Cortex of kidney (tissue), 1 donor: ENCODE measurements at places on chromosomes 12 and 14.

DNA sequence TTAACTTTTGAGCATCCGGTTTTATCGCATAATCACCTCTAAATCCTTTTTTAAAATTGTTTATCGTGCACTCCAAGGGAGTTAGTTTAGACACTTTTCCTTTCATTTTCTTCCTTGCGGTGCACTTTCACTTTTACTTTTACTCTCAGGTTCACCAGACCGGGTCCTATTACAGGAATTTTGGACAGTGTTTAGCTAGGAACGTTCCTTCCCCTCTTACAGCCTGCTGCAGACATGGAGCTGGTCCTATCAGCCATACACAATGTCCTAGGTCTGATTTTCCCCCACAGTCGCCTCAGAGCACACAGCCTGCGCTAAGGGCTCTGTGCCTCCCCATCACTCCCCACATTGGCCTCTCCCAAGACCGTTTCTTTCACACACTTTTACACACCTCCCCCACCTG lies 103.9 kb downstream of the ALG10 start:
- DNase-seq = no peak

GRCh38 chr12:75750716-75751306 lies 239.4 kb upstream of the KRR1 start:
- no peak for DNase-seq

GRCh38 chr12:46839964-46840363 lies 14.2 kb upstream of the SLC38A4 start:
- no peak for DNase-seq

DNA sequence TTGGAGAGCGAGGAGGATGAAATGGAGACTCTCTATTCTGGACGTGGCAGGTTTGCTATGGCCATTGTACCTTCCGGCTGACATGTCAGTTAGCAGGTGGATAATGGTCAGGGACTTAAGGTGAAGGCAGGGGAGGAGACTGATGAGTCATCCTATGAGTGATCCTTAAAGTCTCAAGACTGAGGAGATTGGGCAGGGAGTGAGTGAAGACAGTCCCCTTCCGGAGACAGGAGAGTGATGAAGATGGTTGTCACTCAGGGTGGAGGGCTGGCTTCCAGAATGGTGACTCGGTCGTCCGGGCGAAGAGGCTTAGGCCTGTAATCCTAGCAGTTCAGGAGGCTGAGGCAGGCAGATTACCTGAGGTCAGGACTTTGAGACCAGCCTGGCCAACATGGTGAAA lies 49.8 kb upstream of the CCDC63 start:
- no peak for DNase-seq

- no peak for DNase-seq
Measured at GRCh38 chr12:122030424-122031035, 8.8 kb downstream of the BCL7A start.

DNA sequence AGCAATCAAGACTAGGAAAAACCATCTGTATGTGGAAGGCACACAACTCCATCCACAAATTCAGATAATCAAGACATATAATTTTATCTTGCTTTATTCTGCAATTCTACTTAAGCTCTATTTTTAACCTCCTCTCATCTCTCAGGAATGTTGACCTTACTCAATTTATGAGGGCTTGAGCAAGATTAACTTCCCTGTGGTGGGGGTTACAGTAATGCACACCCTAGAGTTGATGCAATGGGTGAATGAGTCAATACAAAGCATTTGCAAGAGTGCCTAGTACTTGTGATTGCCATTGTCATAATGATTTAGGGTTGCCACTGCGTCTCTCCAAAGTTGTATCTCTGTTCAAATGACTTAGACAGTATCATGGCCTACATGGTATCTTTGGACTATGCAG lies 1598.4 kb upstream of the TMEM132C start:
- DNase-seq = no peak
